Liver (tissue), 10 donors: ENCODE measurements at places on chromosomes 7 and 10. TPM values are rescaled to one million over a fixed set of nuclear protein-coding genes. Genes with fewer than 3 reads are reported as not detected.

- DNase-seq = no peak
Measured at GRCh38 chr7:17493446-17493845, 195.0 kb downstream of the AHR start.

- no peak for DNase-seq
Measured at GRCh38 chr7:47782022-47782421, 166.2 kb downstream of the PKD1L1 start.

DNA sequence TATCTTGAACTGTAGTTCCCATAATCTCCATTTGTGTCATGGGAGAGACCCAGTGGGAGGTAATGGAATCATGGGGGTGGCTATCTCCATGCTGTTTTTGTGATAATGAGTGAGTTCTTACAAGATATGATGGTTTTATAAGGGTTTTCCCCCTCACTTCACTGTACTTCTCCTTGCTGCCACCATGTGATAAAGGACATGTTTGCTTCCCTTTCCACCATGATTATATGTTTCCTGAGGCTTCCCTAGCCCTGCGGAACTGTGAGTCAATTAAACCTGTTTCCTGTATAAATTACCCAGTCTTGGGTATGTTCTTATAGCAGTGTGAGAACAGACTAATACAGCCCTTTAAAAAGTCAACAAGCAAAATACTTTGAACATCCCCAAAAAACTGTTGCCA, 427.7 kb downstream of the HTR7 start:
- DNase-seq = no peak

DNA sequence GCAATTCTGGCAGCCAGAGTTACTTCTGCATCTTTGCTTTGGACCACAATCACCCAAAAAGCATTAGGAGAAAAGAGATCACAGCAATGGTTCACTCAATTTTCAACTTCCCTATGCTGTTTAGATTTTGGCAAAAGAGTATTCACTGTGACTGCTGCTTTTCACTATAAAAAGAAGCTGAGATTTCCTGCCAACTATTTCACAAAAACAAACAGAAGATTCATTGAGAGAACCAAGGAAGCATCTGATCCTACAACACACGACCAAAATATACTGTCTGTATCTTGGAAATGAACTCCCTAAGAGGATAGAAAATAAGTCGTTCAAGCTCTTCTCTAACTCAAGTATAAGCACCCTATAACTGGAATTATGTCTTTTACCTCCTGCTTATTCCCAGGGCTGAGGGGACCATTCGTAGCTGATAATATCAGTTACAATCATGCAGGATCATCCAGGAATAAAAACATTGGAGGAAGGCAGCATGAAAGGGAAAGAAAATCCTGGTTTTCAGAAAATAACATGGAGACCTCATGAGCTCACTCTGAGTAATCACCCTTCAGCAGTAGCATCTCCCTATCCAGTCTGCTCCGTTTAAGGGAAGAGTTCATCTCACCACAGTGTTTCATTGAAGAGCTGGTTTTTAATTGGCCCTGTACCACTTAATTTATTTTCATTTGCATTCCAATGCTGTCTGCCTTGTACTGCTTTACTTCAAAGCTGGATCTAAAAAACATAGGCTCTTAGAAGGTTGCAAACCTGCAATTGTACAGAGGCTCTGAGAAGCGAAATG, 256.2 kb downstream of the PAXIP1 start:
- DNase-seq = no peak

GRCh38 chr10:48463318-48464003, 141.4 kb downstream of the ARHGAP22 start:
- DNase-seq = peak; percentile 33

GRCh38 chr7:157412021-157412443, 75.2 kb downstream of the DNAJB6 start:
- DNase-seq = no peak

- no peak for DNase-seq
Measured at GRCh38 chr7:135930565-135931461, 46.3 kb downstream of the MTPN start.

DNA sequence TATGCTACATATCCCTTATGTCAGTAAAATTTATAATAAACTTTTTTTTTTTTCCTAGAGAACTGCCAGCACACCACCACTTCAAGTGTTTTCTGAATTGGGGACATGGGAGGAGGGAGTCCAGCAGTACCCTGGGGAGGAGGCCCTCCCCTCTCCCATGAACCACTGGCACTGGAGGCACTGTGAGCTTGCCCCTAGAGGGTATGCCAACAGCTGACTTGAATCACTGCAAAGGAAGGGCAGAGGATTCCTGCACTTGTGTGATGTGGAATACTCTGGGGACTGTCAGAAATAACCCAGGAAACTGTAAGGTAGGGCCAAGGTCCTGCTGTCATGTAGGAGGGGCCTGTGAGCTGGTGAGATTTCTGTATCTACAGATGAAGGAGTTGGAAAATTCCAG, 8.5 kb upstream of the ARMS2 start:
- DNase-seq = no peak

The RPEL1 gene
- polyA plus RNA-seq = not detected

The ZDHHC4 gene
- polyA plus RNA-seq = 34.2 TPM
